ENCODE measurements at places on chromosomes 13 and 19. TPM values are rescaled to one million over a fixed set of nuclear protein-coding genes. Genes with fewer than 3 reads are reported as not detected.

MEDAG gene
- 21.9 TPM for total RNA-seq

IZUMO2 gene
- total RNA-seq = not detected

FCER2 gene
- total RNA-seq = not detected

ZNF728 gene
- 0.13 TPM for total RNA-seq

CYP4F8 gene
- not detected for total RNA-seq

ZNF491 gene
- total RNA-seq = 3.0 TPM

QPCTL gene
- 18.1 TPM for total RNA-seq

ZNF441 gene
- 12.3 TPM for total RNA-seq

NLRP11 gene
- total RNA-seq = not detected

CLEC4M gene
- not detected for total RNA-seq

ZNF69 gene
- total RNA-seq = 7.1 TPM

TJP3 gene
- not detected for total RNA-seq

TRIP10 gene
- 31.5 TPM for total RNA-seq

SPRED3 gene
- 6.0 TPM for total RNA-seq

PGLYRP1 gene
- total RNA-seq = not detected

CGB5 gene
- not detected for total RNA-seq

KIR2DL4 gene
- not detected for total RNA-seq

ZNF414 gene
- 7.5 TPM for total RNA-seq

KIRREL2 gene
- not detected for total RNA-seq

ZNF850 gene
- 2.0 TPM for total RNA-seq

ZNF878 gene
- 0.07 TPM for total RNA-seq

MAST3 gene
- 8.5 TPM for total RNA-seq

GRIN2D gene
- total RNA-seq = 1.1 TPM

JSRP1 gene
- 0.36 TPM for total RNA-seq

PSG11 gene
- total RNA-seq = not detected

PLIN3 gene
- 166 TPM for total RNA-seq

KLF12 gene
- total RNA-seq = 12.3 TPM

KIR3DL2 gene
- not detected for total RNA-seq

ATP8B3 gene
- 1.8 TPM for total RNA-seq

ZNF418 gene
- 6.2 TPM for total RNA-seq

PSG6 gene
- not detected for total RNA-seq

C19orf81 gene
- not detected for total RNA-seq

LRG1 gene
- total RNA-seq = not detected

FUT1 gene
- 0.13 TPM for total RNA-seq

KLK2 gene
- total RNA-seq = not detected

ADGRE3 gene
- total RNA-seq = not detected

ZNF546 gene
- total RNA-seq = 6.2 TPM

CEACAM19 gene
- total RNA-seq = 3.8 TPM

PCDH17 gene
- 0.26 TPM for total RNA-seq

PROZ gene
- total RNA-seq = not detected

CCDC70 gene
- not detected for total RNA-seq

PDE4C gene
- total RNA-seq = 21.3 TPM

ZNF417 gene
- total RNA-seq = 25.7 TPM

ZNF181 gene
- total RNA-seq = 9.0 TPM

FCAR gene
- total RNA-seq = not detected

LAIR1 gene
- not detected for total RNA-seq

CNN1 gene
- 25.2 TPM for total RNA-seq

R3HDM4 gene
- total RNA-seq = 20.3 TPM

PLIN5 gene
- total RNA-seq = not detected

KBTBD7 gene
- 10.6 TPM for total RNA-seq

DIAPH3 gene
- total RNA-seq = 4.7 TPM

ZNF675 gene
- total RNA-seq = 4.4 TPM

LILRA6 gene
- not detected for total RNA-seq

SYNGR4 gene
- total RNA-seq = not detected

ZNF431 gene
- total RNA-seq = 7.7 TPM

All from smooth muscle cell of the pulmonary artery (primary cell).